Activated CD4-positive, alpha-beta T cell treated with anti-CD3 and anti-CD28 coated beads, Interleukin-2, amount 50 U/mL, for 16 hours (primary cell): ENCODE measurements at places on chromosomes 6 and 20.

DNA sequence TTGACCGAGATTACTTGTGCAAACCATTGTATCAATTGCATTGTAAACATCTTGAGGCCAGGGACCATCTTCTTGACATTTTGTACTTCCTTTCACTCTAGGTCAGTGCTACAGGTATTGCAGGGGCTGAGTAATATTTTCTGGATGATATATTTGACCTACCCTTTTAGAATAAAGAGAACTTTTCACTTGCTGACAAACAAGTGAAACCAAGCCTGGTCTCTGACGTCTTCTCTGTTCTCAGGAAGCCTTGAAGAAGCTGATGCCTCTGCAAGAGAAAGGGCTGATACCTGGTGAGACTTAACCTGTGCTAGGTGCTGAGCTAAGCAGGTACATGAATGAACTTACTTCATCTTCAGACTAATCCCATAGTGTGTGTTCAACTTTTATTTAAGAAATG is 60.5 kb upstream of the GGTLC1 start:
- DNase-seq: peak; percentile 8

GRCh38 chr6:112409311-112409710 is 62.2 kb downstream of the RFPL4B start:
- no peak for DNase-seq

GRCh38 chr20:46027245-46027853 is 1.7 kb upstream of the SLC12A5 start:
- peak; percentile 35 for DNase-seq

- DNase-seq: no peak
Measured at GRCh38 chr6:169989594-169989993, 238.2 kb downstream of the ERMARD start.

- DNase-seq: peak; percentile 33
Measured at GRCh38 chr20:52242237-52243230, 51.0 kb upstream of the ZFP64 start.

DNA sequence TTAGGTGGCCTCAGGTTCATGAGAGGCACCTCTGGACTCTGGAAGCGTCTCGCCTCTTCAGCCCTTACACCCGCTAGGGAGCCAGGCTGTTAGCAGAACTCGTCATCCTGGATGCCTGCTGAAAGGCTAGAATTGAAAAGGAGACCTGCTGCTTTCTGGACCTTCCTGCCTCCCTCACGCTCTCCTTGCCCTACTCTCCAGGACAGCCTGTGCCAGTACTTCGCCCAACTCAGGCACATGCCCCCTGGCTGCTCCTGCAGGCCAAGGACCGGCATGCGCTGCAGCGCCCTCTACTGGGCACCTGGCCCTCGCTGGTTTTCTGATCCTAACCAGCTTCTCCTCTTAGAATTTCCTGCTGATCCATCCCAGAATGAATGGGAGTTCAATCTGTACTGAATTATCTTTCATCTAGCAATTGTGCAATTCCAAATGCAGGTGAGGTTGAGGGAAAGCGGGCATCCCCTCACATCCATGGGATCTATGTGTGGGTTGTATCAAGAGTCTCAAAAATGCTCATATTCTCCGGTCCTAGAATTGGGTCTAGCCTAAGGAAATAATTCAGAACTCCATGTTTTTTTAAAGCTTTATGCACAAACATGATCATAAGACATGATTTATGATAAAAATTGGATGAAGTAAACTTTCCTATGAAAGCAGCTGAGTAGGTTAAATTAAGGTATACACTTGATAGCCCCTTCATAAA is 78.0 kb downstream of the PTPN1 start:
- peak; percentile 68 for DNase-seq

DNA sequence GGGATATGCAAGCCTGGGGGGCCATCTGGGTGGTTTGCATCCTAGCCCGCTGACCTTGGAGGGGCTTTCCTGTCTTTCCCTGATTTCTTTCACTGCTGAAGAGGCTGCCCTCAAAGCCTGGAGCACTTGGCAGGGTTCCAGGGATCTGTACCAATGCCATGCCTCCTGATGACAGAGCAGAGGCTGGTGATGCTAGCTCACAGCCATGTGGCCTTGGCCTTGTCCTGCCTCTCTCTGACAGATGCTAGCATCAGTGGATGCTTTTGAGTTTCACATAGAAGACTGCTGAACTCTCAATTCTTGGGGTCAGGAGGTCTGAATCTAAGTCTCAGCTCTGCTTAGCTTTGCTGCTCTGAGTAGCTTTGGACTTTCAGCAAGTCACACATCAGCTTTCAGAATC is 21.9 kb upstream of the RREB1 start:
- no peak for DNase-seq

DNA sequence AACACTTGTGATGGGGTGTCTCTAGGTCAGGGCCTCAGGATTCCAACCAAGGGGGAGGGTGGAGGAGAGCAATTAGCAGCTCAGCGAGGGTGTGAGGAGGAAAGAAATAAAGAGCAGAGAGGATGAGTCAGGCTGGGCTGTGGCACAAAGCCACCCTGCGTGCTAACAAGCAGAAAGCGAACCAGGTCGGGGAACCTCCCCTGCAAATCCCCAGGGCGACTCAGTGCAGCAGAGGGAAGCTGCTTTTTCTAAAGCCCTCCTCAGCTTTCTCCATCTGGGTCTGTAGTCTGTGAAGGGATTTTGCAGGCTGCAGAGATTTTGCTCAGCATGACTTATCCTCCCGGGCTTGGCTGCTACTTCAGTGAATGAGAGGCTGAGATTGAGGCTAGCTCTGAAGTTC is 6.6 kb upstream of the SPO11 start:
- no peak for DNase-seq
